ENCODE measurements at places on chromosomes 2 and 18.

- DNase-seq, result peak; percentile 38
These were observed 2.1 kb downstream of the ARID5A start for GRCh38 chr2:96538487-96539214.

- no peak for DNase-seq
These were observed 598 bp upstream of the WBP1 start for GRCh38 chr2:74457549-74458131.

DNA sequence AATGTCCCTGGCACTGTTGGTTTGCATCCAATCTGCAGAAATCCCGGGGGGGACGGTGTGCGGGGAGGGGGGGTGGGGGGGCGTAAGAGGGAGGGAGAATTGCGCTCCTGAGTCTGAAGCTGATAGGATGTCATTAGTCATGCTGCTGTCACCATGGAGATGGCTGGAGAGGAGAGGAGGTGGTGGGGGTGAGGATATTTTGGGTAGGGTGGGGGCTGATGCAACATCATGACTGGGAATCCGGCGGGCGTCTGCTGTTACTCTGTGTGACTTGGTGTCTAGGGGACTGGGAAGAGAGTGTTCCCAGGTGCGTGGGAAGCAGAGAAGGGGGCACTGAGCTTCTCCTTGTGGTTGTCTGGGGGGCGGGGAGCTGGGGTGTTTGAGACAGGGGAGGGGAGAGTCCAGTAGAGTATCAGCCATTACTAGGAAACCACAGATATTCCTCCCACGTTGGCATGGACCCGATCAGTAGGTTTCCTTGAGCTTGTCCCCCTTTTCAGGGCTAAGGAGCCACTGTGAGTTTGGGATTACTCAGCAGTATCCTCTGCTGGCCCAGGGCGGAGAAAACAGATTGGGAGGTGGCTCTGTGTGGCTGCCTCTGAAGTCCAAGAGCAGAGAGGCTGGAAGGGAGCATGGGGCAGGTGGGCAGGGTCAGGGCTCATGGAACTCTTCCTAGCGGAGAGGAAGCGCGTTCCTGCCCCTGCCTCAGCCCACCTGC, 18.9 kb downstream of the TET3 start:
- peak; percentile 69 for DNase-seq

DNA sequence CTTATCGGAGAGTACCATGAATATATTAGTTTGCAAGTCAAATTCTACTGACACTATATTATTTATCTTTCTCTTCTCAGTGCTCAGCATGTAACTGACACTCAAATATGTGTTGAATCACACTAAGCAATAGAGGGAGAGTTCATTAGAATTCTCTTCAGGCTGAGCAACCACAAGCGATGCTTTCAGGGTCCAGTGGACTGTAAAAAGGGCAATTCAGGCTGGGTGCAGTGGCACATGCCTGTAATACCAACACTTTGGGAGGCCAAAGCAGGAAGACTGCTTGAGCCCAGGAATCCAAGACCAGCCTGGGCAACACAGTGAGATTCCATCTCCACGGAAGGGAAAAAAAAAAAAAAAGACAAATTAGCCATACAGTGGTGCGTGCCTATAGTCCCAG, 16.3 kb downstream of the PDE6D start:
- DNase-seq, result no peak

- DNase-seq, result no peak
These were observed 18.8 kb downstream of the TUBB6 start for GRCh38 chr18:12326711-12327460.

GRCh38 chr18:58590254-58590653, 38.6 kb downstream of the ALPK2 start:
- DNase-seq, result peak; percentile 92

GRCh38 chr2:160687629-160688028, 194.0 kb upstream of the RBMS1 start:
- DNase-seq, result no peak

- DNase-seq, result peak; percentile 79
These were observed 115.7 kb upstream of the SLC1A4 start for GRCh38 chr2:64873472-64873924.

DNA sequence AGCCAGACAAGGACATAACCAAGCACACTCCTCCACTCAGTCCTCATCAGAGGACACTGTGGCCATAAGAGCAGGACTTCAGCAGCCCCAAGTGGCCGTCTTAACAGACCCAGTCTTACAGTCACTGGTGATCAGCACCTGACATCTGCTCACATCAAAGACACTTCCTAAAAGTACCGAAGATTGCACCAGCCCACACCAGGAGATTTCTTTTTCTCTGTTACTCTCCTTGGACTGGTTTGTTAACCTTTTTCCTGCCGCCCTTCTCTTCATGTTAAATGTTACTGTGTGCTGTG, 44.1 kb downstream of the MRPS5 start:
- no peak for DNase-seq

DNA sequence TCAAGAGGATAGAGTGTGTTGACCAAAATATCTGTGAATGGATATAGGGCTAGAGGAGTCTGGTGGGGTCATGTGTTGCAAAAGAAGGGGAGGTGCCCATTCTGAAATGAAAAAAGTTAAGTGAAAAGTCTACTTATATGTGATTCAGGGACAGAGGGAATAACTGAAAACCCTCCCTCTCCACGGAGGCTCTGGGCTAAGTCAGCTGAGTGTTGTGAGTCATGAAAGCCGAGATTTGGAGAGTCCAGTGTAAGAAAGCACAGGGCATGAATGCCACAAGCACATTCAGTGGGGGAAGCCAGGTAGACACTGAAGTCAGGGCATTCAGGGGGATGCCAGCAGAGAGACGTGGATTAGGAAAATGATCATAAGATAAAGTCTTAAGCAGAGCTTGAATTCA, 871.9 kb downstream of the TSN start:
- DNase-seq, result no peak

DNA sequence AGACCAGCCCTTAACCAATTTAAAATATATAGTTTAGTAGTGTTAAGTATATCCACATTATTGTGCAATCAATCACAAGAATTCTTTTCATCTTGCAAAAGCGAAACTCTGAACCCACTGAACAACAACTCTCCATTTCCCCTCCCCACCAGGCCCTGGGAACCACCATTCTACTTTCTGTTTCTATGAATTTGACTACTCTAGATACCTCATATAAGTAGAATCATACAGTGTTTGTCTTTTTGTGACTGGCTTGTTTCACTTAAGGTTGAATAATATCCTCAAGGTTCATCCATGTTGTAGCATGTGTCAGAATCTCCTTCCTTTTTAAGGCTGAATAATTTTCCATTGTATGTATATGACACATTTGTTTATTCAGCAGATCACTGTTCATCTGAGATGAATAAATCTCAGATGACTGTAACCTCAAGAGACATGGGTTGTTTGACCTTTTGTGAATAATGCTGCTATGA, 8.1 kb upstream of the SOS1 start:
- DNase-seq, result no peak

DNA sequence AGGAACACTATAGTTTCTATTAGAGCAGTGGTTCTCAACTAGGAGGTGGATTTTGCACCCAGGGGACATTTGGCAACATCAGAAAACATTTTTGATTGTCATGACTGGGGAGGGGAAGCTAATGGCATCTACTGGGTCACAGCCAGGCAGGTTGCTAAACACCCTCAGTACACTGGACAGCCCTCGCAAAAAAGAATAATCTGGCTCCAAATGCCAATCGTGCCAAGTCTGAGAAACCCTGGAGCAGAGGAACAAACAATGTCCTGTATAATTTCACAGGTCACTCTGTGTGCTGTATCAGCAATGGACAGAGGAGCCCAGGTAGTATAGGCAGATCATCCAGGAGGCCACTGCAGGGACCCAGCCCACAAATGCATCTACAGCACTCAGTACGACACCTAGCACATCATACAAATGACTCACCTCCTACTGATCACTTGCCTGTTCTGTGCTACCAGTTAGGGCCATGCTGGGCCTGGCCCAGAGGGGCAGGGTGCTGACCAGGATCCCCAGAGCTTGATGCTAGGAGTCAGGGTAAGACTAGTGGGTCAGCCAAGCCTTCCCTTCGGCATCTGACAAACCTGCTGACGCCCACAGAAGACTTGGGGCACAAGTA, 37.6 kb downstream of the SFXN5 start:
- no peak for DNase-seq

GRCh38 chr2:125746321-125747164, 909.4 kb upstream of the GYPC start:
- no peak for DNase-seq

DNA sequence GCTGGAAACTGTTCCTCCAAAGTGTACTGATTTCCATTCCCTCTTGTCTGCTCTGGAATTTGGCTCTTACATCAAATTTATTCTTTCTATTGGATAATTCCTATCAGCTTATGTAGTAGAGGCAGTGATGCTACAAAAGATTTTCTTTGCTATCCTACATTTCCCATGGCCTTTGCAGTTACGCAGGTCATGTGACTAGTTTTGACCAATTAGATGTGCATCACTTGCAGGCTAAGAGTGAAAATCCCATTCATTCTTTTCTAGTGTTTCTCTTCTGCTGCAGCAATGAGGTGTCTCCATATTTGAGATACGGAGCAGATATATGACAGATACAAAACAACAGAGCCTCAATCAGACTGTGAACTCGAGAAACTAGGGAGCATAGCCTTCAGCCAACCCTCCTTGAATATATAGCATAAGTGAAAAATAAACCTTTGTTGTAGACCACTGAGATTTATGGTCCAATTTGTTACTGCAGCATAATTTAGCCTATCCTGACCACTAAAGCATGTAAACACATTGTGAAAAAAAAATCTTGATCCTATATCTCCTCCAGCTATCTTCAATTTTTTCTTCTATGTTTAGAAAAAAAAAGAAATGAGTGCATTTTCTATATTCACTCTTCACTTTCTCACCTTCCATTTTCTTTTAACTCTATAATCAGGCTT, 102.0 kb downstream of the HNMT start:
- no peak for DNase-seq

DNA sequence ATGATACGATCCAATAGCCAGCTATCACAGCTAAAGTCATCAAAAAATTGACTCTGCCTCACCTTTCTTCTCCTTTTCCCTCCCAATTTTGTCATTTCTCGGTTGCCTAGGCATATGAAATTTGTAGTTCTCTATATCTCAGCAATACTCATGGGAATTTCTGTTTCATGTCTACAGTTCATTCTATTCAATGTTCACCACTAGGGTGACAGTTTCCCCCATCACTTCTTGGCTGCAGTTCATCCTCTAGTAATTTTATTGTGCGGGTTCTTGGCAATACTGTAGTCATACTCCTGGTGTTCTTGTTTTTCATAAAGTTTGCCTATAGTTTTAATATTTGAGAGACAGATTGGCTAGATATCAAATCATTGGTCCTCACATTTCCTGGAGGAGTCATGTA, 872.2 kb upstream of the ID2 start:
- no peak for DNase-seq

DNA sequence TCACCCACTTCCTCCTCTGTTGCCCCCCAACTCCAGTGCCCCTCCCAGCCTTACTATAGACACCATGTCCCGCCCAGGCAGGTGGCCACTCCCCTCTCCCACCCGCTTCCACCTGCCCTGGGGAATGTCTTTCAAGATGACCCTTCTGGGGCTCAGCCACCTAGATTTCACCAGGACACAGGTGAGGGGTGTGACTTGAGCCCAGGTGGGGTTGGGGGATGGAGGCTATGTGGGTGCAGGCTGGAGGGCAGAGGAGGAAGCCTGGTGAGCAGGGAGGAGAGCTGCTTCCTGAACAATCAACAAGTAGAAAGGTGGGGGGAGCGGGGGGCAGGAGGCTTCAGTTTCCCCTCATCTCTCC, 8.7 kb downstream of the ADRA2B start:
- no peak for DNase-seq

GRCh38 chr2:979069-979928, 28.6 kb downstream of the SNTG2 start:
- DNase-seq, result no peak

- peak; percentile 24 for DNase-seq
These were observed 244.5 kb downstream of the TCF4 start for GRCh38 chr18:55343396-55344073.

DNA sequence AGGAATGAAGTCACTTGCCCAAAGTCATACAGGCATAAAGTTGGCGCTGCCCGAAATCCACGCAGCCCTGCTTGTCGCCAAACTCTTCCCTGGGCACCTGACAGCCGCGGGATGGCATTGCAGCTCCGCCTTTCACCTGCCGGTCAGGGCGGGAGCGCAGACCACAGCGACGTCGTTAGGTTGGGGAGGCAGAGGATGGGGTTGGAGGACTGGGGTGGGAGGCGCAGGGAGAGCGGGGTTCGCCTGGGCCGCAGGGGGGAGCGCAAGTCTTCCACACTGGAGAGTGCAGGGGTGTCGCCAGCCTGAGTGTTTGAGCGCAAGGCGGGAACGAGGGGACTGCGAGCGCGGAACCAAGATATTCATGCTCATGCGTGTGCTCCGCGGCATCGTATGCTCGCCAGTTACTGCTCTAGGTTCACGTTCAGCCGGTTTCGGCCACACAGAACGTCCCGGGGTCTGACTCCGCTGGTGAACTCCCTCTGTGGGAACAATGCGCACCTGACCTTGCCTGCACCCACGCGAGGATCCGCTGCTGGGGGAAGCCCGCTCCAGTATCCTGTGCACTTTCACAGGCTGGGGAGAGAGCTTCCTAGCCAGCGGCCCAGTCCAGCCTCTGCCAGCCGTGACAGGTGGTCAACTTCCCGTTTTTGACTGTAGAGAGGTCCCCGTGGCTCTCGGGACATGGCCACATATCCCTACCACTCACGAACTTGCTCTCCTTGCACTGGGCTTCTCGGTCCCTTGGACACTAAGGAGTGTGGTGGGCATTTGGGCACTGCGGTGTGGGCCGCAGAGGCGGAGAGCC, 767 bp upstream of the NPPC start:
- DNase-seq, result no peak

DNA sequence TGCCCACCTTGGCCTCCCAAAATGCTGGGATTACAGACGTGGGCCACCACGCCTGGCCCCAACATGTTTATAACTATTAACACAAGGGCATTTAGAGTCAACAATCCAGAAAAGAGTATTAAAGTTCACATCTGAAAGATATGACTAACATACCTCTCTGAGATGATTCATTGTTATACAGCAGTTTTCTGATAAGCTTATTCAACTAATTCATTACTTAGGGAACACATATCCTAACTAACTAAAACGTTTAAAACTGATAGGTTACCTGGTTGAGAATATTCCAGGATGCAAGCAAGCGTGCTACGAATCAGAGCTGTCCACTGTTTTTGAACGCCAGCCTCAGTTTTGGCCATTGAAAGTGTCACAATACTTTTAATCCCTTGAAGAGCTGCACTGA, 34.0 kb upstream of the STRN start:
- no peak for DNase-seq

DNA sequence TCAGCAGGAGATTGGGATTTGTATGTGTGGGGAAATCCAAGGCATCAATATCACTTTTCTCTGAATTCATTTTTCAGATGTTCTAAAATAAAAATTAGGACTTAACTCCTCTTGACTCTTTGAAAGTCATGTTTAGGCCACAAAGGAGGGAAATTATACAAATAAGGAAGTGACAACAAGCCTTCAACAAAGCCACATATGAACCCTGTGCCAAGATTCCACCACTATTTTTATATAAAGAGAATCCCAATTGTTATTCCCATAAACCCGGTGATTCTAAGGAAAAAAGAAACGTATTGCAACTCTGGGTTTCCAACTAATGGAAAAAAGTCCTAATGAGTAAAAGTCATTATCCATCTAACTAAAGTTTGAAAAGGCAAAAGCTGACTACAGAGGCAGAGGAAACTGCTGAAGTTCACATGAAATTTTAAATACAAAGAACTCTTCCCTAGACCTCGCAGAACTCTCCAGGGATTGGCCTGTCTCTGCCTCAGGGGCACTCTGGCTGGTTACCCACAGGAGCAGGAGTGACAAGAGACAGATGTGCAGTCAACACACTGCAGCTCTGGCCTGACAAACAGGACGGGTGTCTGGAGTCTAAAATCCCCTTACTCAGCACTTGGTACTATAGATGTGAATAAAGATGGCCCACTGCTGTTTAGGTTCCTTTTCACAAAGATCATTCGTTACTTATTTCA, 11.5 kb downstream of the NPC1 start:
- no peak for DNase-seq

Measured in AG20443 (cell line).